ENCODE measurements at places on chromosomes 2 and 18.

- no peak for DNase-seq
Observed at GRCh38 chr2:213119061-213119809, 32.2 kb downstream of the IKZF2 start.

GRCh38 chr18:4430836-4431235, 24.3 kb downstream of the DLGAP1 start:
- no peak for DNase-seq

- peak; percentile 6 for DNase-seq
Observed at GRCh38 chr2:151999053-151999452, 99.8 kb downstream of the CACNB4 start.

DNA sequence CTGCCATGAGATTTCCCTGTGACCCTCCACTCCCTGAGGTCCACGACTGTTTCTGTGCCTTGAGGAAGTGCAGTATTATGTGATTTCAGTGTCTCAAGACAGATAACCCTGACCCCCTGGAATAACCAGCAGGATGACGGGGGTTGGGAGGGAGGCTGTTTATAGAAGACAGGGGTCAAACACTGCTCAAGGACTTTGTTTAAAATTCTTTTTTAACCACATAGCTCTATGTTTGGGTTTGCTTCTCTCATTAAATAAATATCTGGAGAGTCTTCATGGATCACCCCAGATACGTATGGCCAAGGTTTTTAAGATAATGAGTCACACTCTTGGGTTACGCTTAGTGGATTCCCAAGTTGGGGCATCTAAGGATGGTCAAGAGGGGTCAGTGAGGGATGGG, 523.8 kb upstream of the TNP1 start:
- DNase-seq: no peak

DNA sequence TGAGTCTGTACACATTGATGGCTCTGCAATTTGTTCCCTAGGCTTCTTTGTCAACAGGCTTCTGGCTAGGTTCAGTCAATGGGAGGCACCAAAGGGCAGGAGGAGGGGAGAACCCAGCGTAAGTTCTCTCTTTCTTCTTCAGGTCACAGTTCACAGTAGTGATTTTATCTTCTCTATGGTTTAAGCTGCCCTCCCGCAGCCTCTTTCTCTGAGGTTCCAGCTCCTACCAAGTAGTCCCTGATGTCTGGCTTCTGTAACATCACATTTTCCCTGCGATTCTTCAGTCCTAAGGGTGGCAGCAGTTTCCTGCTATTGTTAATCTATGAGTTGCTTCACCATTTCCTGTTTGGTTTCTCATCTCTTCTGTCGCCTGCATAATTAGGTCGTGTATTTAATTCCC, 107.4 kb downstream of the CPO start:
- no peak for DNase-seq

- peak; percentile 90 for DNase-seq
Observed at GRCh38 chr2:65436169-65436823, 3.9 kb upstream of the SPRED2 start.

GRCh38 chr2:70768590-70769085, 638 bp upstream of the ADD2 start:
- DNase-seq: no peak

DNA sequence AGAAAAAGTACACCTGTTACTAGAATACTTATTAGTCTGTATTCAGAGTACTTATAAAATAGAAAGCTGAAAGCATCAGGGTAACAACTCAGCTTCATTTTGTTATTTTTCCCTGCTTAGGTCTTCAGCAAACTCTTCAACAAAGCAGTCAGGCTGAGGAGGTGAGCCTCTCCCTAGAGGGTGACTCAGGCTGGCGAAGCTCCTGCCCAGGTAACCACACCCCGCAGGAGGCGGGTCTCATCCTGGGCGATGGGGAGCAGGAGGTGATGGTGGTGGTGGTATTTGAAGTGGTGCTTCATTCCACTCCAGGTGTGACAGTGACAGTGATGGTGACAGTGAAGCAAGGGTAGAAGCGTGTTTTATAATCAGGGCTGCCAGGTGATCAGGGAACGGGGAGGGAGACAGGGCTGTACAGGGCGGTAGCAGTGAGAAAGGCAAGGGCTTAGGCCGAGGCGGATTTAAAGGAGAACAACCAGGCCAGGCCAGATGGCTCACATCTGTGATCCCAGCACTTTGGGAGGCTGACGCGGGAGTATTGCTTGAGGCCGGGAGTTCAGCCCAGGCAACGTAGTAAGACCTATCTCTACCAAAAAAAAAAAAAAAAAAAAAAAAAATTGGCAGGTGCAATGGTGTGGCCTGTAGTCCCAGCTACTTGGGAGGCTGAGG, 127.1 kb downstream of the SOCS6 start:
- DNase-seq: no peak

Measured in fibroblast of skin of left quadriceps (primary cell).